ENCODE measurements at places on chromosomes 2 and 18.

DNA sequence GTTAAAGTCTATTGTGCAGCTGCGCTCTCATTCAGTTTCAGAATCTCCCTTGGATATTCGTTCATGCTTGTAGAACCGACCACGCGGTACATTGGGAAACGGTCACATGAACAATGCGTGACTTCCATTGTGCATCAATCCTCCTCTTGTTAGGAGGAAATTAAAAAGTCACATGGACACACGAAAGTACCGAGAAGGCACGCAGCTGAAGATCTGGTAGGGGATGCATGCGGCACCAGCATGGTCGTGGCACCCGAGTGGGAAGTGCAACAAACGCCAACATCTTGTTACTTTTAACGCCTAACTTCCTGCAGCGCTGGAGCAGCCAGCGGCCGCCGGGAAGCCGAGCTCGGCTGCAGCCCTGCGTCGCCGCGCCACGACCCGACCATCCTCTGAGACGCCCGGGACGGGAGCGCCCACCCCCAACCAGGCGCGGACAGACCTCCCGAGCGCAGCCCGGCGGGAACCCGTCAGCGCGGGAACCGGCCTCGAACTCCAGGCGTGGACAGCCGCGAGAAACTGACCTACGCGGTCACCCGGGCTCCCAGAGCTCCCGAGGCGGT lies 412 bp downstream of the OSBPL1A start:
- peak; percentile 65 for DNase-seq

DNA sequence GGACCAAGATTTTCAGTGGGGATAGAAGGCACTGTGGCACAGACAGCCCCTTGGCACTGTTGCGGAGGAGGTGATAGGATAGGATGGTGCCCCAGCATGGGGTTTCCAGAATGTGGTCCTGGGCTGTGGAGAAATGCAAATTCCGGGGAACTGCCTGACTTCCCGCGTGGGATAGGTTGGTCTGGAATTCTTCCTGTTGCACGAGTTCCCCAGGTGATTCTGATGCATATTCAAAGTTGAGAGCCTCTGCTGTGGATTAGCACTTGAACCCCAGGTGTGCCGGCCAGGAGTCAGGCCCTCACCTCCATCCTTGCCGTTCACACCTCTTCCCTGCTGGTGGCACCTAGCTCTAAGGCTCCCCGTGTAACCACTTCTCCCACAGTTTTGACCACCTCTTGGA lies 15.5 kb downstream of the NCK2 start:
- no peak for DNase-seq

GRCh38 chr2:37389989-37390765 lies 45.7 kb downstream of the QPCT start:
- no peak for DNase-seq

GRCh38 chr18:79698668-79699335 lies 19.2 kb downstream of the CTDP1 start:
- no peak for DNase-seq

DNA sequence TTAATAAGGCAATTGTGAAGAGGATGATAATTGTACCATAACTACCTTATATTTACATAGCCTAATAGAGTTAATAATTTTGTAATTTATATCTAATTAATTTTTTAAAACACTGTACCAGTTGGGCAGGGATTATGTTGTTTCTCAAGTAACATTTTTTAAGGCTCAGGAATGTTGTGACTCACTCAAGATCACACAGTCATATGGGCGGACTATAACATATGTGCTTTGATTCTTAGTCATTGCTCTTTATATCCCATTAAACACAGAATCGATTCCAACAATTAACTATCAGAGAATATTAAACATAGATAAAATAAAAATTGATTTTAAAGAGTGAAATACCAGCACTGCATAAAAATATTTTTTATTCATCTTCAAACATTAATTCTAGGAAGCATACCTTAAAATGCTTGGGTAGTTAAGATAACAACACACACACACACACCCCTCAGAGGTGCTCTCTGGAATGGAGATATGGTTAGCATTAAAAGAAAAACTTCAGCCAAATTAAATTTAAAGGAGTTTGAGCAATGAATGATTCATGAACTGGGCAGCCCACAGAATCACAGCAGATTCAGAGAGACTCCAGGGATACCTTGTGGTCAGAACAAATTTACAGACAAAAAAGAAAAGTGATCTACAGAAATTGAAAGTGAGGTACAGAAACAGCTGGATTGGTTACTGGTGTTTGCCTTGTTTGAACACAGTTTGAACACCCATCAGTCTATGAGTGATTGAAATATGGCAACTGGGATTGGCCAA lies 869.4 kb upstream of the ID2 start:
- no peak for DNase-seq

- DNase-seq = no peak
Measured at GRCh38 chr18:52367953-52368742, 28.2 kb downstream of the DCC start.

DNA sequence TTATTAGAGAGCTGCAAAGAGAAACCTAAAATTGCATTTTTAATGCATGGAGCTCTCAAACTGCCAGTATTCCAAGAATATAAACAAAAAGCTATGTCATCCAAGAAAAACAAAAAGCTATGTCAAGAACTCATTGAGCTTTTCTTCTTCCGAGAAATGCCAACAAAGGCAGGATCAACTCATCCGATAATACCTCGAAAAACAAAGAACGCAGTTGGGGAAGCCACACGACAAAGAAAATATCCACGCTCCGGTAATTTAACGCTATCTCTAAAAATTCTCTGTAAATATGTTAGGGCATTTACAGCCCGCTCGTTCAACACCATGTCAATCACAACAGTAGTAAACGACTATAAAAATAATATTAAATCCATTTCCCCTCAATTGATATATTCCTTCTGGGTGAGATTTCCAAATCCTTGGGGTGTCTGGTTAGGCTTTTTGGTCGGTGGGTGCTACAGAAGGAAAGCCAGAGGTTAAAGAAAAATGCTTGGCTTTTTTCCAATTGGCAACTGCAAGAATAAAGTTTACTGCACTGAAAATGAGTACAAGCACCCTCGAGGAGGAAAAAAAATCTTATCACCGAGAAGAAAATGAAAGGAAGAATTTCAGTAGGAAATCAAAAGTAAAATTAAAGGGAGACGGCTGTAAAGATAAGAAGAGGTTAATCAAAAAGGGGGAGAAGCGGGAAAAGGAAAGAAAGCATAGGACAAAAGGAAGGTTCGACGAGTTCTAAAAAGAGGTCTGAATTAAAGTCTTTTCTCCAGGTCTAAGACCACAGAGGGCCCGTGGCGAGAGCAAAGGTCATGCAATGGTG lies 856 bp downstream of the TIA1 start:
- no peak for DNase-seq

GRCh38 chr2:50118905-50119702 lies 912.8 kb downstream of the NRXN1 start:
- DNase-seq = no peak

- no peak for DNase-seq
Measured at GRCh38 chr2:108354136-108354535, 23.6 kb upstream of the SULT1C4 start.

- no peak for DNase-seq
Measured at GRCh38 chr2:64937687-64938491, 51.3 kb upstream of the SLC1A4 start.

Measured in left renal pelvis (tissue), 4 donors.